Stimulated activated CD4-positive, alpha-beta T cell treated with anti-CD3 and anti-CD28 coated beads, Interleukin-1b, Interleukin-23, amount 100 ng/mL, for 4 hours (primary cell): ENCODE measurements at places on chromosomes 2 and 18.

DNA sequence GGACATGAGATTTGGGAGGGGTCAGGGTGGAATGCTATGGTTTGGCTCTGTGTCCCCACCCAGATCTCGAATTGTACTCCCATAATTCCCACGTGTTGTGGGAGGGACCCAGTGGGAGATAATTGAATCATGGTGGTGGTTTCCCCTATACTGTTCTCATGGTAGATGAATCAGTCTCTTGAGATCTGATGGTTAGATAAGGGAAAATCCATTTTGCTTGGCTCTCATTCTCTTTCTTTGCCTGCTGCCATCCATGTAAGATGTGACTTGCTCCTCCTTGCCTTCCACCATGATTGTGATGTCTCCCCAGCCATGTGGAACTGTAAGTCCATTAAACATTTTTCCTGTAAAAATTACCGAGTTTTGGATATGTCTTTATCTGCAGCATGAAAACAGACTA lies 80.9 kb upstream of the GALNT5 start:
- no peak for DNase-seq

DNA sequence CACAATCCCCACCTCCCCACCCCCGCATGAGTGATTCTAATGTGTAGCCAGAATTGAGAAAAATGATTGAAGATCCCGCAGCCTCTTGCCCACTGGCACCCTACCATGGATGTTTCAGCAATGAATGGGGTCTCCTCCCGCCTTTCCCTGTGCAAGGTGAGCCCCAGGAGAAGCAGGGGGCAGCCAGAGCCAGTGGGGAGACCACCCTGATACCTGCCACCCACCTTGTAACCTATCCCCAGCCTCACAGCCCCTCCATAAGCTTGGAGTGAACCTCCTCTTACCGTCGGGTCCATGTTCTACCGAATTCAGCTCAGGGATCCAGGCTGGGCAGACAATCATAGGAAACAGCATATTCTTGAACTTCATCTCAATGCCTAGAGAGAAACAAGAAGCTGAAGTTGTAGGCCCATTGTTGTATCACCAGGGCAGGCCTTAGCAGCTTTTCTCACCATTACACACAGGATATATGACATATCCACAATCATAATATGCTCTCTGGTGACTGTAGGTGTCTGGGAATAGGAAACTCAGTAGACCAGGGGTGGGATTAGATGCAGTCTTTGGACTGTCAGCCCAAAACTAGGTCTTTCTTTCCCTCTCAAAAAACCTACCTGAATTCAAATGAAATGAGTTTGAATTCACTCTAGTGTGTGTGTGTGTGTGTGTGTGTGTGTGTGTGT lies 30.9 kb downstream of the XDH start:
- DNase-seq: no peak

DNA sequence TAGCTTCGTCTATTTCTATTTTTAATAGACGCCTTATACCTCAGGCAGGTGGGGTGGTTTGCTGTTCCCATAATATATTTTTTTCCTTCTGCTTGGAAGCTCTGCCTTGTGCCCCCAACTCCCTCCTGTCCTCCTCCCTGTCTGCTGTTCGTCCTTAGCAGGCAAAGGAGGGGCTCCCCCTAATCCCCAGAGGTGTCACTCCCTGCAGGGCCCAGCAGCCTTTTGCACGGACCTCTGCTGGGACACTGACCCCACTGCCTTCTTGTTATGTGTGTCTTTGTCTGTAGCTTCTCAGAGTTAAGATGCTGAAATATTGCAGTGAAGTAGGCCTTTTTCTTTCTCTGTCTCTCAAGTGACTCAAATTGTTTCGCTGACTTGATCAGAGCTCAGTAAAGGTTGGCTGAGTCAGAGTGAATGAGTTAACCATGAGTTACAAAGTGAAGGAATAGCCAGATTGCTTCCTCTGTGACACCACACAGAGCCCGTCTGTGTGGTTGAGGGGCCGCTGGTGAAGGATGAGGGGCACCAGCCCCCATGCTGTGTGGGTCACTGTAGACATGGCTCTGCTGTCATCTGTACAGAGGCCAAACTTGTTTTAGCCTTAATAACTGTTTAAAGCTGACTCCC lies 47.7 kb downstream of the PRKCE start:
- DNase-seq: no peak

DNA sequence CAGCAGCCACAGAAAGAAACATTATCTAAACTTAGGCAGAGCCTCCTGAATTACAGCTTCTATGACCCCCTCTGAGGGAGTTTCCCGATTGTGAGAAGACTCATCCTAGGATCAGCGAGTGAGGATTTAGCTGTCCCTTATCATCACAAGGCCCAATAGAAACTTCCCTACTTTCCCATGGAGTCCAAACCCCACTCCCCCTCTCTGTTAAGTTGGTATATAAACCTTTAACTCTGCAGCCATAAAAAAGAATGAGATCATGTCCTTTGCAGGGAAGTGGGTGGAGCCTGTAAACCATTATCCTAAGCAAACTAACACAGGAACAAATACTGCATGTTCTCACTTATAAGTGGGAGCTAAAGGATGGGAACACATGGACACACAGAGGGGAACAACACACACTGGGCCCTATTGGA lies 78.8 kb downstream of the MYL12B start:
- DNase-seq: no peak

DNA sequence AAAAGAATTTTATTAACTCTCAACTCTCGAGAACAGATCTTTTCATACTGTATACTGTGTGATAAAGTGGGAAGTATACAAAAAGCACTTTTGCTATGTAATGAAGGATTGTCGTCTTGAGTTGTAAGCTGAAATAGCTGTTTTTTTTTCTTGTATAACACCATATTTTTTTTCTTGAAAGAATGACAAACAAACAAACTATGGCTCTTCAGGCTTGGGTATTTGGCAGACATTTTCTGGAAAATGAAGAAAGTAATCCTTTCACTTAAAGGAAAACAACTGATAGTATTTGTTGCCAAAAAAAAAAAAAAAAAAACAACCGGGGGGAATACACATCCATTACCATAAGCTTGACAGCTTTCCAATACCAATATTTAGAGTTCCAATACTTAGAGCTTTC lies 230.4 kb downstream of the ICOS start:
- DNase-seq: no peak

DNA sequence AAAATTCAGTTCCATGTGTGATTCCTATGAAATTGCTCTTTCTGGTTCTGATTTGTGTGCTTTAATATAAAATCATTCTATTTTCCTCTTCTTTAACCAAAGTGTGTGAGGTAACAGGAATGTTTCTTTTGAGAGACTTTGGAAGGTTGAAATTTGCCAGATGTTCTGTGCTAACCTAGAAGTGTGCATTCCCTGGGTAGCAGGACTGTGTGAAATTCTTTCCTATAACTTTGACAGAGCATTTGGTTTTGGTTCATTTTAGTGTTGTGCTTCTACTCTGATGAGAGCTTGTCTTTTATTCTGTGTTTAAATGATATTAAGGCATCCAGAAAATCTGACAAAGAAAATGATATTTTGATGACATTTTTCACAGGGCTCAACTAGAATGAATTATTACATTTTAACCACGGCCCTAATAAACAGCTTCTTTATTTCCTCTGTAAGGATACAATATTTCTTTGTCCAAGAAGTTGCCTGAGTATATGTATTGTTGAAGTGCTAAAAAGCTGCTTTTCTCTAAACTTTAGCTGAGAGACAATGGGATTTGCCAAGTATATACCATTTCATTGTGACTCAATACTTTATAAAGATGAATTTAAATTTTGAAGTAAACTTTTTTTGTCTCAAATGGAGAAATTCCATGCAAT lies 34.7 kb upstream of the DLX1 start:
- DNase-seq: no peak

DNA sequence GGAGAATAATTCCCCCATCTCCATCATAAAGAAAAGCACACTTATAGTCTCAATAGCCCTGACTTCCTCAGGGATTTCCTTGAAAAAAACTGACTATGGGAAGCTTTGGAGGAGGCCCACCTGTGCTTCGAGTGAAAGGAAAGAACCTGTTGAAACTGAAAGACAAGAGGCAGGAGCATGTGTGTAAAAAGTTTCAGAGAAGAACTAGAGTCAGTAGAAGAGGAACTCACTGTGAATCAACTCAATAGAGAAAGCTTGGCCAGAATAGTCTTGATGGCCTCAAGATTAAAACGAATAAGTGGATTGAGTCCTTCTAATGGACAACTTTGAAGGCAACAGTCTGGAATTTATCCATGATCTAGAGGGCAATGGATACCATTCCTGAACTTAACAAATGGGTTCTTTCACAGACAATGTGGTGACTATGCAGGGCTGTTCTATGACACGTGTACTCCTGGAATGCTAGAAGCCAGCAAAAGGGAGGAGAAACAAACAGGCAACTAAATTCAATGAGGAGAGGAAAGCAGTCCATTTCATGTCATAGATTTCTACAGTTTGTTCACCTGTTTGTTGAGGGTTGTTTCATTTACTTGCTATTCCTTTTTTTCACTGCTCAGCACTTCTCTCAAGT lies 442.3 kb downstream of the GRB14 start:
- DNase-seq: no peak

GRCh38 chr2:133123904-133124303 lies 444.4 kb downstream of the NCKAP5 start:
- no peak for DNase-seq

DNA sequence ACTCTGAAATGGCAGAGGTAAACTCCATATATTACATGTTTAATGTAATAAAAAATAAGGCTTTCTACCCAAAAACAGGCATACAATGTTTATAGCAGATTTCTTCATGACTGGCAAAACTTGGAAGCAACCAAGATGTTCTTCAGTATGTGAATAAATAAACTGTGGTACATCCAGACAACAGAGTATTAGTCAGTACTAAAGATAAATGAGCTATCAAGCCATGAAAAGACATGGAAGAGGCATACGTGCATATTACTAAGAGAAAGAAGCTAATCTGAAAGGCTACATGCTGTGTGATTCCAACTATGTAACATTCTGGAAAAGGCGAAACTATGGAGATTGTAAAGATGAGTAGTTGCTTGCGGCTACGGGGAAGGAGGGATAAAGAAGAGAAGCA lies 97.4 kb downstream of the OSR1 start:
- no peak for DNase-seq

- DNase-seq: no peak
Measured at GRCh38 chr18:23803755-23804154, 114.5 kb downstream of the LAMA3 start.

GRCh38 chr18:32431753-32432152 lies 38.9 kb downstream of the GAREM1 start:
- no peak for DNase-seq

GRCh38 chr2:111069722-111070121 lies 51.0 kb upstream of the BCL2L11 start:
- no peak for DNase-seq

GRCh38 chr2:144683966-144684365 lies 164.0 kb upstream of the ZEB2 start:
- no peak for DNase-seq

DNA sequence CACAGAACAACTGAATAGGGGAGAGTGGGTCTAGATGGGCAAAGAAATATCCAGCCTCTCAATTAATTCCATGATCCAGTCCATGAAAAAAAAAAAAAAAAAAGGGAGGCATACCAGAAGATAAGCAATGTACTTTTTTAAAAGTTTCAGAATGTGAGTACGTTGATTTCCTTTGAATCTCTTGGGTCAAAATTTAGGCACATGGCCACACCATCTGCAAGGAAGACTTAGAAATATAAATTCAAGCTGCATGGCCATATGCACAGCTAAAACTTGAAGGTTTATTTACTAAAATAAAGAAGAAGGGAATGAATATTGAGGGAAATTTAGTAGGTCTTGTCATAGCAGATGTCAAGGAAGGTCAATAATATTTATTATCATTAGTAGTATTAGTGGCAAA lies 286.5 kb upstream of the CDH7 start:
- DNase-seq: no peak

DNA sequence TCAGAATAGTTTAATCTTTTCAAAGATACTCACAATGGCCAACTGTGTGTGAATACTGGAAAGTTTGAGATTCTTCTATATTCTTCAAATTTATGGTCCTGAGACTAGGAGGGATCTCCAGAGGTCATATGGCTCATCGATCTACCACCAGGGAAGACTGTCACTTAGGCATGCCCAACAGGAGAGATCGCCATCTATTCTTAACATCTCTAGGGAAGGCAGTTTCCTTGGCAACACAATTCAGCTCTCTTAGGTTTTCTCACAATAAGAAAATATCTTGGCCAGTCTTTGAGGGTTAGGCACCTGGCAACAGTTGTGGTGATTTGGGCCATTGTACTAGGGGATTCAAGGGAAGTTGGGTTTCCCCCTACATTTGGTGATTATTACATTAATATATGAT lies 107.2 kb downstream of the GALNT3 start:
- no peak for DNase-seq

DNA sequence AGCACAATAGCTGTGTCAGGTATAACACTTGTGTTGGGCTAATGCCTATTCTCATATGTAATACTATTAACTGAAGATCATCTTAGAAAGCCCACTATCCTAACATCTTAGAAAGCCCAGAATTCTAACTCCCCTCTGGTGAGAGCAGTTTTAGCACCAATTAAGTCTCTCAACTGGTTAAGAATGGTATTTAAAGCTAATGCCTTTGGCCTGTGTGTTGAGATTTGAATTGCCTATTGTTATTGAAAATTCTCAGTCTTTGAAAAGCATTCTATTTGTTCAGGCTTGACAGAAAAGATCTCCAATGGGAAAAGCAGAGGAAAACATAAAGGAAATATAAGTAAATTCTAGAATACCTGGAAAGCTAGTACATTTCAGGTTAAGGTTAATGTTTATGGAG lies 352.5 kb downstream of the ARHGAP15 start:
- no peak for DNase-seq

GRCh38 chr18:46243095-46243494 lies 138.9 kb downstream of the HAUS1 start:
- no peak for DNase-seq

- DNase-seq: no peak
Measured at GRCh38 chr2:25292408-25292807, 49.3 kb downstream of the DNMT3A start.

DNA sequence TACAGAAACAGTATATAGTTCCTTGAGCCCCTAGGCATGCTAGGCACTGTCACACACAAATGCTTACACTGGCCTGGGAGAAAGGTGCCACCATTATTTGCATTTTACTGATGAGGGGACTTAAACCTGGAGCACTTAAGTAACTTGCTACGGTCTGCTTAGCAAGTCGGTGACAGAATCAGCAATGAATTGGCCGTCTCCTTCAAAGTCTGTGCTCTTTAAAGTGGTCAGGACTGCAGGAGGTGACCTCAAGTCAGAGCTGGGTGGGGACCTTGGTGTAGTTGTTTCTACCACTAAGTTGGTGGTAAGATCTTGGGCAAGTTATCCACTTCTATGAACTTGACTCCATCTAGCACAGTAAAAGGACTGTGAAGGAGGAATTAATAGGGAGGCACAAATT lies 34.8 kb downstream of the PTPRM start:
- DNase-seq: no peak

- DNase-seq: no peak
Measured at GRCh38 chr2:41966920-41967319, 80.9 kb upstream of the PKDCC start.

DNA sequence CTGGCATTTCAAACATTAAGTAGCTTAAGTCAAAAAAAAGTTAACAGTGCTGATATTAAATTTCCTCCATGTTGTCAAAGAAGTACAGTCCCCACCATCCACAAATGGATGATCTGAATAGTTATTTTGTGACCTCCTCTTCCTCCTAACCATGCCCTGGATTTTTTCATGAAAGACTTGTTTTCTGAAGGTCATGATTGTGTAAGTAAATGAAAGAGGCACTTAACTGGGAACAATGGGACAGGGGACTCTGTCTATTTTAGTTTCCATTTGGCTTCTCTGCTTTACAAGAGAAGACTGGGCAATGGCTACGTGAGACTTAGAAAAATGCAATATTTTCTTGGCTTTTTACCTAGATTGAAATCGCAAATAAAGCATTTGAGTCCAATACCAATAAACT lies 32.2 kb downstream of the PECR start:
- DNase-seq: no peak

GRCh38 chr2:16105669-16106281 lies 165.4 kb downstream of the MYCN start:
- no peak for DNase-seq
